ENCODE measurements at places on chromosomes 7 and 10.

DNA sequence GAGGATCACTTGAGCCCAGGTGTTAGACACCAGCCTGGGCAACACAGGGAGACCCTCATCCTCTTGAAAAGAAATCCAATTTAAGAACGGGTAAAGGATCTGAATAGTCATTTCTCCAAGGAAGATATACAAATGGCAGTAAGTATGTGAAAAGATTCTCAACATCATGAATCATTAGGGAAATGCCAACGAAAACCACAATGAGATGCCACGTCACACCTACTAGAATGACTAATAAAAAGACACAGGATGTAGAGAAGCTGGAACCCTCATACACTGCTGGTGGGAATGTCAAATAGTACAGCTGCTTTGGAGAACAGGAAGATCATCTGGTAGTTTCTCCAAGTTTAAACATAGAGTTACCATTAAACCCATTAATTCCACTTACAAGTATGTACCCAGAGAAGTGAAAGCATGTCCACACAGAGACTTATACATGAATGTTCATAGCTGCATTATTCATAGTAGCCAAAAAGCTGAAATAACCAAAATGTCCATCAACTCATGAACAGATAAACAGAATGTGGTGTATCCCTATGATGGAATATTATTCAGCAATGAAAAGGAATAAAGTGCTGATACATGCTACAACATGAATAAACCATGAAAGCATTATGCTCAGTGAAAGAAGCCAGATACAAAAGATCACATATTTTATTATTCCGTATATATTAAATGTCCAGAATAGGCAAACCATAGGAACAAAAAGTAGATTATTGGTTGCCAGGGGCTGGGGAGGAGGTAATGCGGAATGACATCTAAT lies 13.1 kb upstream of the ZMIZ2 start:
- peak; percentile 81 for DNase-seq

GRCh38 chr10:76732306-76732705 lies 905.3 kb downstream of the KCNMA1 start:
- DNase-seq: peak; percentile 7

DNA sequence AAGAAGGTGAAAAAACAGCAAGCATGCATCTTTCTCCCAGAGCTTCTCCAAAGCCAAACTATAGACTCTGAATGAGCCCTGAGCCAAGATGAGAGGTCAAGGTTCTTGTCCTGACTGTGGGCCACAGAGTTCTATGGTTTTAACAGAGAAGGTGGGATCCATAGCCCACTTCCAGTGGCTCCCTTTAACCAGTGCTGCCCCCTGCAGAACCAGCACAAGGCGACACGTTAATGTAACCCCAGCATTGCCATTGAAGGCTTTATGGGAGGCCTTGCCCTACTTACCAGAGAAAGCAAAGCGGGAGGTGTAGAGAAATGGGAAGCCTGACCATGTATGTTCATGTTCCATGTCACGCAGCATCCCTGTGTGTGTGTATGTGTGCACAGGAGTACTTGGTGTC lies 243.6 kb downstream of the PRPF18 start:
- DNase-seq: no peak

DNA sequence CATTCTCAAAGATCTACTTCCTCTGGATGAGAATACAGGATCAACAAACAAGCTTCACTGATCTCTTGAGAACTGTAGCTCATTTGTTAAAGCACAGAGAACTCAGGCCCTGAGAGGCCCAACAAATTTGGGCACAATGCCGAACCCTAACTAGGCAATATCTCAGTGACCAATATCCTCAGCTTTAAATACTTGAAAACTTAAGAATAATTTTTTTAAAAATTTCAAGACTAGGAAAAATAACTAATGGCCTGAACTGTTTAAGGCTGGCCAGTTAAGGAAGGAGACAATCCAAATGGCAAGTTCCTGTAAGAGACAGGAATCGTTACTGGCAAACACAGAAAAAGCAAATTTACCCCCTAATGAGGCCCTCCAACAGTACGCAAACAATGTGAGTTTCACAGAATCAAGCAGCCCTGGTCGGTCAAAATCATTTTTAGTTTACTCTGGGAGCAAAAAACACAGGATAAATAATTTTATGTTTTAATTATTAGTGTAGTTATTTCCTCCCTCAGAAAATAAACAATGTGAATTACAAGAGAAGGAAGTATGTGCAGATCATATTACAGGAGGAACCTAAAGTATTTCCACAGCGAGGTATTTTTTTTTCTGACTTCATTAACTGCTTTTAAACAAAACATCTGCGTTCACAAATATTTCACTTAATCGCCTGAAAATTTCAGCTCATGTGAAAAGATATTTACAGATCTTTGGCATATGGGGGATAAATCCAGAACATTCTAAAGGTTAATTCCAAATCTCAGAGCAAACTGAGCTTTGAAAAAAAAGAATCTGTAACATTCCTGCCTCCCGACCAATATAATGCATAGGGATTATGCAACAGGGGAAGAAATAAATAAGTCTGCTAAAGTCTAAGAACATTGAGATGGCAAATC lies 39.5 kb downstream of the NT5C2 start:
- peak; percentile 69 for DNase-seq

DNA sequence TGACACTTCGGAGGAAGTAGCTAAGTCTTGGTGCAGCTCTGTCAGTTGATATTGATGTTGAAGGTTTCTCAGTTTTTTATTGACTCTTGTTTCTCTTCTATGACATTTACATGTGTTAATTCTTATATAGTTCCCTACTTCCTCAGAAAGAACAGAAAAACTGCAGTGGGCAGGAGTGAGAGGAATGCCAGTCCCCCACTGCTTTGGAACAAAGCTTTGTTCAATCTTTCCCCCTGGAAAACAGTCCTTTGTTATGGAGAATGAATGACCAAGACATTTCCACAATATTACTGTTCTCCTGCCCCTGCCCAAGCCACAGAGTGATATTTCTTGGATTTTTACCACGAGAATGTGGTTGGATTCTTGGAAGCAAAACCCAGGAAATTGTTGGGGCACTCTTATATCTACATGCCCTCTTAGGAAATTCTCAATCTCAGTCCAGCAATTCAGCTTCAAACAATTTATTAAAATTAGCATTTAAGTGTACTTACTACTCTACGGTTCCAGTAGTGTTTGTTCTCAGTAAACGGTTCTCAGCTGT lies 258.0 kb upstream of the KCND2 start:
- no peak for DNase-seq

- no peak for DNase-seq
Measured at GRCh38 chr10:31464552-31464951, 145.5 kb downstream of the ZEB1 start.

DNA sequence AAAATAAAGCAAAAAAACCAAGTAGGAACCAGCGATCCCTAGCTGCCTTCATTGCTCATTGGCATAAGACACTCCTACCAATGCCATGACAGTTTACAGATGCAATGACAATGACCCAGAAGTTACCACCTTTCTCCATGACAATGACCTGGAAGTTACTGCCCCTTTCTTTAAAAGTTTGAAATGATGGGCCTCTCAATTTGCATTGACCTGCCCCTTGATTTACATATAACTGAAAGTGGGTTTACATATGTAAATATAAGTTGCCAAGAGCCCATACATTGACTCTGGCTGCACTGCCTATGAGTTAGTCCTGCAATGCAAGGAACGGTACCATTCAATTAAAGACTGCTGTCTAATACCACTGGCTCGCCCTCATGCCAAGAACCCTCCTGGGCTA lies 240.7 kb upstream of the LRRN3 start:
- no peak for DNase-seq

DNA sequence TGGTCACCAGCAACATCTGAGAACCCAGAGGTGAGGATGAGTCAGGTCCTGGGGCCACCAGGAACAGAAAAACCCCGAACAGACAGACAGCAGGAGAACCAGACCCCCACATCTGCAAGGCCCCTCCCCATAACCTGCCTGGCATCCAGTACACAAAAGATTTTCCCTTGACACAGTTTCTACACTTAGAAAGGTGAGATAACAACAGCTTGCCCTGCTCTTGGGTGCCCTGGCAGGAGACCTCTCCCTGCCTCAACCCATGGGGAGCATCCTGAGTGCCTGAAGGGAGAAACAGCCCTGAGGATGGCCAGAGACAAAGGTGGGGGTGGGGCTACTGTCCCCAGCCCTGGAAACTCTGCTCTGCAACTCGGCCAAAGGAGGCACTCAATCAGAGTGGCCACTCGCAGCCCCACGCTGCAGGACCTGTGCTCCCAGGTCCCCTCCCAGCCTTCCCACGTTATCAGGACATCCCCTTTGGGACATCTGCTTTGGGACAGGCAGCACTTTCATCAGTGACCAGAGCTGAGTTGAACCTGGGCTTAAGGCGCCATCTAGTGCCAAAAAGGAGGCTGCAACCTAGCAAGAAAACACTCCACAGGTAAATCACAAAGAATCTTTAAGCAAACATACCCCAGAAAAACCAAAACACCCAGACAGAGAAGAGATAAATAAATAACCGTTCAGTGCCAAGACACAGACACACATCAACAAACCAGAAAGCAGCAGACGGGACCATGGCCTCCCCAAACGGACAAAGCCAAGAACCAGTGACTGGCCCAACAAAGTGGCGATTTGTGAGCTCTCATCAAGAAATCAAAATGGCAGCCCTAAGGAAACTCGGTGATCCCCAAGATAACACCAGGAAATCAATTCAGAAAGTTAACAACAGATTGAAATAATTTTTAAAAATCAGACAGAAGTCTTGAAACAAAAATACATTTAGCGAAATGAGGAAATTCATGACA lies 233.7 kb downstream of the PTPRN2 start:
- no peak for DNase-seq

DNA sequence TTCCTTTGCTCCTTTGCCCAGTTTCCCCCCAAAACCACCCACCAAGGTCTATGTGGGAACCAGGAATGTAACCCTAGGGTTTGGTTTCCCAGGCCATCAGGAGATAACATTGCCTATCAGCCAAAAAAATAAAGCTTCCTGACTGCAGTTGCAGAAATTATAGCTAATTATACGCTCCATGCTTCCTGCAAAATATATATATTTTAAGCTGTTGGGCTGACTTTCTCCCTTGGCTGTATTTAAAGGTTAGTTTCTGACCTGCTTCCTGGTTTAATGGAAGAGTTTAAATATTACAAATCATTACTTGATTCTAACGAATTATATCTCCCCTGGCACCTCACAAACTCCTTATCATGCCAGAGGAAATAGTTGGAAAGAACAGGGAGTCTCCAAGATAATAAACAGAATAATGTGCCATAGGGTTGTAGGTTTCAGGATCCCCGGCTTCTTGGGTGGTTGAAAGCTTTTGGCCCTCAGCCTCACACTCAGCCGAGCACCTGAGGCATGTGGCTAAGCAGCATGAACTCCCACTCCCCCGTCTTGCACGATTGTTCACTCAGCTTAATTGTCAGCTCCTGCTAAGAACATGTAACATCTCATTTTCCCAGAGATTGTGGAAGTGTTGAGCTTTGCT lies 79.9 kb downstream of the FZD1 start:
- DNase-seq: no peak

DNA sequence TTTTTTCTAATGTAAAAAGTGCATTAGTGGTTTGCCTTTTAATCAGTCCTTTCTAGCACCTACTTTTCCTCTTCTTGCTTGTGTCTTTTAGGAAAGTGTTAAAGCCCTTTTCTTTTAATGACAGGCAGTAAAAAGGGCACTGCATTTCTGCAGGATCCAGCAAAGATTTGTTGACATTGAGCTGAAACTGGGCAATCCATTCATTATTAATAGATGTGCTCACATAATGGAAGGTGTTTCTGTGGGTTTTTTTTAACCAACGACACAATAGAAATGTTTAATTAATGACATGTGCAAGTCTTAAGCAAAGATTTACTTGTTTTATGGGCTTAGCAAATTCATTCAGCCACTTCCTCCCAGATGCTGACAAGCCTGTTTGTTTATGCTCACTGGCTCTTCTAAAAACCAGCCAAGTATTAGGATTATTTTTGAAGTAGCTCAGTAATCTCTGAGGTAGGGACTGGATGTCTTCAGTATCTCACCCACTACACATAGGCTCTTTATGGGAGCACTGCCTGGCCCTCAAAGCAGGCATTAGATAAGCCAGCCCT lies 1201.1 kb downstream of the SORCS1 start:
- DNase-seq: no peak

- DNase-seq: peak; percentile 70
Measured at GRCh38 chr7:151115121-151115835, 29.0 kb downstream of the AGAP3 start.

DNA sequence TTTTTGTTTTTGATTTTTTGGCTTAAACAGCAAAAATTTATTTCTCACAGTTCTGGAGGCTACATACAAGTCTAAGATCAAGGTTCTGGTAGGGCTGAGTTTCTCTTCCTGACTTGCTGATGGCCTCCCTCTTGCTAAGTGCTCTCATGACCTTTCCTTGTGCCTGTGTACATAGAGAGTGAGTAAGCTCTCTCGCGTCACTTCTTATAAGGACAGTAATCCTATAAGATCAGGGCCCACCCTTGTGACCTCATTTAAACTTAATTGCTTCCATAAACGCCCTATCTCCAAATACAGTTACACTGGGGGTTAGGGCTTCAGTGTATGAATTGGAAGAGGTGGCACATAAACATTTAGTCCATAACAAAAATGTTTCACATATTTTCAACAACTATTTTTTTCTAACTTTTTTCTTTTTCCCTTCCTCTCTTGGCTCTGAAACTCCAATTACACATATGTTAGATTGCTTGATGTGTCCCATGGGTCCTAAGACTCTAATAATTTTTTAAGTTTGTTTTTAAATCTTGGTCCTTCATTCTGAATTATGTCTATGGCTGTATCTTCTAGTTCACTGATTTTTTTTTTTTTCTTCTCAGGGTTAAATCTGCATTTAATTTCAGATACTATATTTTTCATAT lies 149.8 kb downstream of the HBP1 start:
- DNase-seq: peak; percentile 15

- DNase-seq: peak; percentile 14
Measured at GRCh38 chr10:30092151-30092790, 32.9 kb upstream of the JCAD start.

- DNase-seq: no peak
Measured at GRCh38 chr10:105644978-105645377, 1003.9 kb downstream of the SORCS3 start.

GRCh38 chr10:88433565-88434186 lies 149.4 kb downstream of the RNLS start:
- DNase-seq: no peak

GRCh38 chr7:130099331-130099730 lies 29.0 kb downstream of the KLHDC10 start:
- DNase-seq: no peak

DNA sequence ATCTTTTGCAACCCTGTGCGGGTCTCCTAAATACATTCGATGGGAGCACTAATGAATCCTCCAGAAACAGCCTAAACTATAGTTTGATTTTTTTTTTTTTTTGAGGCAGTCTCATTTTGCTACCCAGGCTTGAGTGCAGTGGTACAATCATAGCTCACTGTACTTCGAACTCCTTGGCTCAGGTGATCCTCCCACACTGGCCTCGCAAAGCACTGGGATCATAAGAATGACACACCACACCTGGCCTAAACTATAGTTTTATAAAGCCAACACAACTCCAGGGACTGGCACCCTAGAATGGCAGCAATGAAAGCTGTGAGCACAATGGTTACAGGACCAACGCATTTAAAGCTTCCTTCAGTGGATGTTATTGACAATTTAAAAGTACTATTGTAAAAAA lies 14.5 kb upstream of the JMJD1C start:
- no peak for DNase-seq
